ENCODE measurements at places on chromosomes 16 and 17. TPM values are rescaled to one million over a fixed set of nuclear protein-coding genes. Genes with fewer than 3 reads are reported as not detected.

GRCh38 chr17:47265983-47266541 is 12.4 kb downstream of the ITGB3 start:
- DNase-seq = peak; percentile 57

GRCh38 chr16:56588781-56589140 is 567 bp upstream of the MT3 start:
- DNase-seq = no peak

- DNase-seq = no peak
Measured at GRCh38 chr17:79322211-79323123, 247.8 kb downstream of the ENGASE start.

DNA sequence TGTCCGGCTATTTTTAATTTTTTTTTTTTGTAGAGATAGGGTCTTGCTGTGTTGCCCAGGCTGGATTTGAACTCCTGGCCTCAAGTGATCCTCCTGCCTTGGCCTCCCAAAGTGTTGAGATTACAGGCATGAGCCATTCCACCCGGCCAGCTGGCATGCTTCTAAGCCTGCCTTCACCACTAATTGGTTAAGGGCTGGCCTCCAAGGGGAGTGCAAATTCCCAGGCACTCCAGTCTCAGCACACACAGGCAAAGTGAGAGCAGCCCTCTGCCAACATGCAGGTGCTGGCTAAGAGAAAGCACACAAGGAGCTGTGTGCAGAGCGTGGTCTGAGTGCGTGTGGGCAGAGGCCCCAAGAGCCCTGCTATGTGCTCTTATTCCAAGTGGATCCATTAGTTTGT is 149.8 kb upstream of the HS3ST2 start:
- DNase-seq = no peak

- DNase-seq = no peak
Measured at GRCh38 chr16:29871822-29872546, 9.0 kb upstream of the CDIPT start.

DNA sequence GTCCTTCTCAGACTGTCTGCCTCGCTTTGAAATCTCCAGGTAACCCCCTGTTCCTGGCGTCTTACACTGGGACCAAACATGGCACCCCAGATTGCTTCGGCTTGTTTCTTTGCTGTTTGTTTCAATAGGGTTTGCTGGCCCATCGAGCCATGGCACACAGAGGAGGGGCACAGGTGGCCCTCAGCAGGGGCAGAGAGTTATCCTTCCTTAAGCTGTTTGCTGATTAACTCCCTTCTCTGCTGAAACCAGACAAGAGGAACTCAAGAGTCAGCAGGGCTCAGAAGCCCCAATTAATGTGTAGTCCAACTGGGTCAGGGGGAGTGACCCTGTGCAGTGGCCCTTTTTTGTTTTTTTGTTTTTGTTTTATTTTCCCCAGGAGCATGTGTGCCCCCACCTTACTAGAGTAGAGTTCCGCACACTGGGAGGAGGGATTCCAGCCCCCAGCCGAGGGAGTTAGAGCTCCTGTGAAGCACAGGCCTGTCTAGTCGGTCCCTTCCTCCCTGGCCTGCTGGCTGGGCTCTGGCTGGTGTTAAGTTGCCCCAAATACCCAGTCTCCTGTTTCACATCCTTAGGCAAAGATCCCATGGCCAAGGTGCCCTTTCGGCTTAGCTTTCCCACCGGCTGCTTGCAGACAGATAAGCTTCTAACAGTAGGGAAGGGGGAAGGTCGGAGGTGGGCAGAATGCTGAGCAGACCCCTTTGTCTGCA is 39.3 kb downstream of the YPEL2 start:
- DNase-seq = no peak

DNA sequence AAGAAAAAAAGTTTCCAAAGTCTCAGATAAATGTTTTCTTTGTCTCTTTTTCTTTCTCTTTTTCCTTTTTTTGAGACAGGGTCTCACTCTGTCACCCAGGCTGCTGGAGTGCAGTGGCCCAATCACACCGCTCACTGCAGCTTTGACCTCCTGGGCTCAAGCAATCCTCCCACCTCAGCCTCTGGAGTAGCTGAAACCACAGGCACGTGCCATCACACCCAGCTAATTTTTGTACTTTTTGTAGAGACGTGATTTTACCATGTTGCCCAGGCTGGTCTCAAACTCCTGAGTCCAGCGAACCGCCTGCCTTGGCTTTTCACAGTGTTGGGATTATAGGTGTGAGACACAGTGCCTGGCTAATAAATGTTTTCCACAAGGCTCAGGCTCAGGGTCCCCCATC is 53.3 kb upstream of the KSR1 start:
- DNase-seq = no peak

GRCh38 chr16:15963307-15963910 is 14.0 kb downstream of the ABCC1 start:
- DNase-seq = no peak

DNA sequence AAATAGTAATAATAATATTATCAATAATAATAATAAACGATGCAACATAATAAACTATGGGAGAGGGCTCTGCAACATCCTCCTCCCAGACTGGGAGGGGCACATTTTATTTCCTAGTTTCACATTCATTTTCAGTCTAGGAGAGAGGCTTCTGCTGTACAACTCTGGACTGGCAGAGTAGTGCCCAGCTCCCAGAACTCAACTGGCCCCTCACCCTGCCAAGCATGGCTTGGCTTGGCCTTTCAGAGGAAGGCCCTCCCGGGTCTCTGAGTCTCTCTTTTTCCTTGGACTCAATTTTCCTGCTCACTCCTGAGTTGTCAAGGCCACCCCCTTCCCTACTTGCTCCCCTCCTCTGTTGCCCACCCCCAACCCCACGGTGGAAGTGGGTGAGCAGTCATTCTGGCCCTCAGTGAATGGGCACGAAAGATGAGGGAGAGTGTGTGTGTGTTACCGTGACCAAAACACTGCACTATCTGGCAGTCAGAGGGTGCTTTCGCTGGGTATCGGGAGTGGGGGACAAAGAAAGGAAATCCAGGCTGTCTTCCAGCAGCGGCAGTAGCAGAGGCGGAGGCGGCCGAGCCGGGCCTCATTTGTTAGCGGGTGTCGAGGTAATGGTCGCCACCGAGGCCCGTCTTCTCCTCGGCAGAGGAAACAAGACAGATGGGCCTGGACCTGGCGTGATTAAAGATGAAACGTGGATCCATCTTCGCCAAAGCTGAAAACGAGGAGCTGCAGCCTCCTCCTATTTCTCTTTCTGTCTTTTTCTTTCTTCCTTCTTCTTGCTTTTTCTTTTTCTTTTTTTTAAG is 2.3 kb downstream of the HOXB4 start:
- no peak for DNase-seq

DNA sequence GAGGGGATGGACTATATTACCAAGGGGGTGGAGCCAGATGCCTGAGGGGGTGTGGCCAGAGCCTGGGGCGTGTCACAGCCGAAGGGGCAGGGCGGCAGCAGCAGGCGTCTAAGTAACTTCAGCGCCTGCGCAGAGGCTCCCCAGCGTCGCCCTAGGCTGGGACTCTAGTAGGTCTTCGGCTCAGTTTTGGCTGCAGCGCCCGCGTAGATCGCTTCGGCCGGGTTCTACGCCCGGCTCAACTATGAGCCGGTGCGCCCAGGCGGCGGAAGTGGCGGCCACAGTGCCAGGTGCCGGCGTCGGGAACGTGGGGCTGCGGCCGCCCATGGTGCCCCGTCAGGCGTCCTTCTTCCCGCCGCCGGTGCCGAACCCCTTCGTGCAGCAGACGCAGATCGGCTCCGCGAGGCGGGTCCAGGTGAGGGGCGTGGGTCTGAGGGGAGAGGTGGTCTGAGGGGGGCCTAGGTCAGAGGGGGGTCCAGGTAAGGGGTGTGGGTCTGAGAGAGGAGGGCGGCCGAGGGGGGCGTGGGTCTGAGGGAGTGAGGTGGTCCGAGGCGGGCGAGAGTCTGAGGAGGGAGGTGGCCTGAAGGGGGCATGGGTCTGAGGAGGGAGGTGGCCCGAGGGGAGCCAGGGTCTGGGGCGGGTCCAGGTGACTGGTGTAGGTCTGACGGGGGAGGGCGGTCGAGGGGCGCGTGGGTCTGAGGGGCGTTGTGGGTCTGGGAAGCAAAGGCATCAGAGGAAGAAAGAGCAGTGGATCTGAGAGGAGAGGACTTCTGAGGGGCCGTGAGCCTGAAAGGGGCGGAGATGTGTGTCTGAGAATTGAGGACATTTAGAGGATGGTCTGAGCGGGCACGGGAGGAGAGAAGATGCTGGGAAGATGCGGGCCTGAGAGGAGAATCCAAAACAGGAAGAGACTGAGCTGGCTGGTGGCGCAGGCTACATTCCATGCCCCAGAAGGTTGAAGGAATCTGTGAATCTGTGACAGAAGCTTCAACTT is at the start of gene LPCAT2:
Gene LPCAT2, plus strand, starts transcription at position 132 of the 991 bp plus-strand sequence. Its CDS starts 110 bp downstream, at position 242.
- peak; percentile 75 for DNase-seq

DNA sequence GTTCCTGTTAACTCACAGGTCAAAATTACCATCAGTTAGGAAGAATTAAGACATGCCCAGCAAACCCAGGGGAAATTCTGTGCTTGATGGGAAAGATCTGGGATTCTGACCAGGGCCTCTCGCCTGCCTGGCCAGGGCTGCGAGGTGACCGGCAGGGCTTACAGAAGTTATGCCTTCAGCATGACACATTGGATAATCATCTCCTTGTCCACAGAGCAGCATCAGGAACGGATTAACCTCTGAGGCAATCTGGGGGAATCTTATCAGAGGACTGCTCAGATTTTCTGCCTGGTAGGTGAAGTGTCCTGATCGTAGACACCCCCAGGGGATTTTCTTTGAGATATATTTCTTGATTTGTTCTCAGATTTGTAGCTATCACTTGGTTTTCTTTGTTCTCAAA is 172.5 kb downstream of the HS3ST3A1 start:
- peak; percentile 56 for DNase-seq

GRCh38 chr17:44589316-44590071 is 32.2 kb downstream of the FZD2 start:
- DNase-seq = no peak

DNA sequence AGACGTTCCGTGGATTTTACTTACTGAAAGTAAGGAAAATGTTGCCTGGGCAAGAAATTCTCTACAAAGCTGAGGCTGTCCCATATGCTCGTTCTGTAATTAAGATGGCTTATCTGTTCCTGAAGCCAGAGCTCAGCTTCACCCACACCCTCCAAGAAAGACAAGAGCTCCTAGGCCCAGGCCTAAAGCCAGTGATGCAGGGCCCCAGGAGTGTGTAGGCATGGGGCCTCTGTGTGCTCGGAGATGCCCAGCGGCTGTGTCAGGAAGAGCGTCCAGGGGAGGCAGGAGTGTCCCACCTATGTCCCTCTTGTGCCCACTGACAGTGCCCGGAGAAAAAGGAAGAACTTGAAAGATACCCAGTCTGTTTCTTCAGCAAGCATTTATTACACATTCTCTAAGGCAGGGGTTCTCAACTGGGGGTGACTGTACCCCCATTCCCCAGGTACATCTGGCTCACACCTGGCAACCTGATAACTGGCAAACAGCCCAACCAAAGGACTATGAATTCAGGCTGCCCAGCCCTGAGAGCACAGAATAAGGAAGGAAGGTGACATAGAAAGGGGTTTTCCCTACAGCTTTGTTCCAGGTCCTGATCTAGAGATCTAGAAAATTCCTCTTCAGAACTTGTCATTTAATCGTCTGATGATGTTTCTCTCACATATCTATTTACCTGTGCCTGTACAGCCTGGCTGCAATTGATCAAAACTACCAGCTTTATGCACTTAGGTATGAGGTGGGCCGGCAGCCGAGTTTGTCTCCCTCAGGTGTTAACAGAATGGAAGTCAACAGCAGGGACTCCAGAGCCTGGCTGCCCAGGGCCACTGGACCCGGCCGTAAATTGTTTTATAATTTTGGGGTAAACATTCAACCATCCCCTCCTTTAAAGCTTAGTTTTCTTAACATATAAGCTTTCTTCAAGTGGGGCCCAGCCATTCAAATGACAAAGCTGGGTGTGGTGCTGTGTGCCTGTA is 12.0 kb downstream of the SNN start:
- DNase-seq = no peak

GRCh38 chr16:77683397-77684180 is 38.7 kb upstream of the NUDT7 start:
- DNase-seq = no peak

Gene PRAC1
- total RNA-seq = not detected

Gene HNF1B
- total RNA-seq = not detected

Gene FNDC8
- total RNA-seq = not detected

Gene RTN4RL1
- 0.96 TPM for total RNA-seq

Gene OSGIN1
- total RNA-seq = 4.3 TPM

Gene CX3CL1
- not detected for total RNA-seq

Gene TBC1D3
- total RNA-seq = not detected

Gene OR4D1
- total RNA-seq = not detected

Gene CIBAR2
- not detected for total RNA-seq

Gene TBC1D28
- total RNA-seq = not detected

Gene ABCA10
- 0.08 TPM for total RNA-seq

Gene EVPLL
- not detected for total RNA-seq

Measured in myocyte (in vitro differentiated cells).